Fibroblast of the aortic adventitia (primary cell): ENCODE measurements at places on chromosomes 13 and 19. TPM values are rescaled to one million over a fixed set of nuclear protein-coding genes. Genes with fewer than 3 reads are reported as not detected.

- peak; percentile 58 for DNase-seq
Observed at GRCh38 chr19:18097217-18097992, at the start of gene MAST3. TSS of gene MAST3 (plus strand) at chr19:18097778. CDS start at chr19:18097793, 15 bp downstream.

Gene MAB21L1
- 3.7 TPM in 1 of 2 replicates, not detected in the other for total RNA-seq

- no peak for DNase-seq
Observed at GRCh38 chr19:7909471-7910067, 5.1 kb upstream of the TGFBR3L start.

Gene BRME1
- total RNA-seq = 1.5 and 1.8 TPM in 2 replicates

DNA sequence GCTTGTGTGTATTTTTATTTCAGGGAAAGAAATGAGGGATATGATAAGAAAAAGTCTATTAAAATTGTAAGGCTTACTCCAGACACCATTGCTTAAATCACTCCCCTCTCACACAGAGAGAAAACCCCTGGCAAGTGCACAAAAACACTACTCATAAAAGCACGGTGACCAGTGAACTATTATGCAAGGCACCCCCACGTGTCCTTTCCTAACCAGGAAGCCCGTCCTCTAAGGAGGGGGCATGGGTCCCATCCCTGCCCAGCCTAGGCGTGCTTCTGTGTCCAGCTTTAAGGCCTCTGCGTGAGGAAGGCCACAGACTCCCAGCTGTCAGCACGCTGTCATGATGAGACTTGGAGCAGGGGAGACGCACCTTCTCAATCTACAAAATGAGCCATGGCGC is 83.5 kb downstream of the SLC7A1 start:
- peak; percentile 92 for DNase-seq

DNA sequence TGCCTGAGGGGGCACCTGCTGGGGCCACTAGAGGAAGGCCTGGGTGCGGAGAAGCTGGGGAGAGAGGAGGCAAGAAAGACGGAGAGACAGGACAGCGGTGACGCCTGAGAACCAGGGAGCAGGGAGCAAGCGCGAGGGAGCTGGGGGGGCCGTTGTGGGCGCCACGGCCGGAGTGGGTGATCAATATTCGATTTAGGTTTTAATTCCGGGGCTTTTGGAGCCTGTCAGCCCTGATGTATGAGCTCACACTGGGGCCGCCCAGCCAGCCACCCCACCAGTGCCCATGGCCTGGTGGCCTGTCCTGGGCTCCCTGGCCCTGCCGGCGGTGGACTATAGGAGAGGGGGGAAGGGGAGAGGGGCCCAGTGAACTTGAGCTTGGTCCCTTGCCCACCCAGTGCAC is 8.7 kb upstream of the ERFL start:
- DNase-seq = no peak

Gene ZNF222
- total RNA-seq = 7.9 and 10.8 TPM in 2 replicates

- DNase-seq = no peak
Observed at GRCh38 chr13:113520571-113520970, 30.1 kb upstream of the DCUN1D2 start.

DNA sequence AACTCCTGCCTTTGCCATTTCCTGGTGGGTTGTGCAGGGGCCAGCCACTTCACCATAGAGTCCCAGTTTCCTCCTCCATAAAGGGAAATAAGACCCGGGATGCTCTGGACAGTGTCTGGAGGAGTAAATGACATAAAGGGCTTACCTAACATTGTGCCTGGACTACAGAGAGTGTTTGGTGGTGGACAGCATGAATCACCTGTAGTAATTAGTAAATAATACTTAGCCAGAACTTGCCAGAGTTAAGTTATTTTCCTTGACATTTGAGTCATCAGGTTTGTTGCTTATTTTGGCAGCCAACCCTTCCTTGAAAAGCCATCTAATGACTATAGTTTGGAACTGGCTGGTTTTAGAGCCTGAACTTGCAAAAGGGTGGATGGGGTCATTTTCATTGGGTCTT is 159.2 kb downstream of the SLC7A1 start:
- DNase-seq = peak; percentile 79

Gene IGSF23
- total RNA-seq = not detected in 2 replicates
